ENCODE measurements at places on chromosomes 11 and 22.

DNA sequence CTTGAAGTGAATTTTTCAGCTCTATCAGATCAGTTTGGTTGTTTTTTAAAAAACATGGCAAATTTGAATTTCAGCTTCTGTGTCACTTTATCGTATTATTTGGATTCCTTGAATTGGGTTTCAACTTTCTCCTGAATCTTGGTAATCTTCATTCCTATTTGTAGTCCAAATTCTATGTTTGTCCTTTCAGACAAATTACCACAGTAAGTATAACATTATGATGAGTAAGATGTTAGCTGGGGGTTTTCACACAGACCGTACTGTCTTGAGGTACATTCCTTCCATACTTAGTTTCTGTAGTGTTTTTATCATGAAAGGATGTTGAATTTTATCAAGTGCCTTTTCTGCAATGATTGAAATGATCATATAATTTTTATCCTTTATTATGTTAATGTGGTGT is 28.0 kb downstream of the OR5B17 start:
- DNase-seq, result no peak

DNA sequence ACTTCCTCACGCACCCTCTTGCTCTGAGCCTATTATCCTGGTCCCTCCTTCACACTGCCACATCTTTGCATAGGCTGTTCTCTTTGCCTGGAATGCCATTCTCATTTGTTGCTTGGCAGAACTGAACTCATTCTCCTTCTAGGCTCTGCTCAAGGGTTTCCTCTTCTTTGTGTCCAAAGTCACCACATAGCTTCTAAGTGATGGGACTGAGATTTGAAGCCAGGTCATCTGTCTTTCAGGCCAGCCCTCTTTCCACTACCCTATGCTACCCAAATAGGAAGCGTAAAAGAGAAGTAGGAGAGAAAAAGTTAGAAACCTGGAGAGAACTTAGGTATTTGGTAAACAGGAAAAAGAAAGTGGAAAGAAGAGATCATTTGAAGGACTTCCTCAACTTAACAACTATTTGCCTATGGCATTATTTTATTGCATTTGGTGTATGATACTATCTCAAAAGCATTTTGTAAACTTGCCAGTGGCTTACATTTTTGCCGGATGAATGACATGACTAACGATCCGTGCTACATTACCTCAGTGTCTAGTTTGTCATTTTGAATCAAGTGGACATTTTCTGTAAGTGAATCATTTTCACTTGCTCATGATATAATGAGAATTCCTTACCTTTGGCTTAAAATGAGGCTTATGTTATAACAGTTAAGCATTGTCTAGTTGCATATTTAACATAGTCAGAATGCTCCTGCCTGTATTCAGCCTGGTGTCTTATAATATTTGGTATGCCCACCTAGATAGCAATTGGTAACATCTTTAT is 18.5 kb downstream of the NF2 start:
- no peak for DNase-seq

DNA sequence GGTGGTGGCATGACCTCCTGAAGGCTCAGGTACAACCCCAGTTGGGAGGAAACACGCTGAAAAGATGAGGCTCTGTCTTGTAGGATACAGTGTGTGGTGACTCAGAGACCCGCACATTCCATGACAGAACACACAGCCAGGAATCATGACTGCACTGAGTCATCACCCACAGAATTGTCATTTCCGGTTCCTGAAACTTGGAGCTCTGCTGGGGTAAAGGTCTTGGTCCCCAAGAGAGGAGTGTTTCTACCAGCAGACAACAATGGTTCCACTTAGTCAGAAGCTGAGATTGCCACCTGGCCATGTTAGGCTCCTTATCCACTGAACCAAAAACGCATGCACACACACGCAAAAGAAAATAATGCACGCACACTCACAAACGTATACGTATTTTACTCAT is 31.5 kb upstream of the CYB5R3 start:
- DNase-seq, result no peak

- DNase-seq, result peak; percentile 79
Measured at GRCh38 chr11:3841426-3842350, 929 bp upstream of the RHOG start.

DNA sequence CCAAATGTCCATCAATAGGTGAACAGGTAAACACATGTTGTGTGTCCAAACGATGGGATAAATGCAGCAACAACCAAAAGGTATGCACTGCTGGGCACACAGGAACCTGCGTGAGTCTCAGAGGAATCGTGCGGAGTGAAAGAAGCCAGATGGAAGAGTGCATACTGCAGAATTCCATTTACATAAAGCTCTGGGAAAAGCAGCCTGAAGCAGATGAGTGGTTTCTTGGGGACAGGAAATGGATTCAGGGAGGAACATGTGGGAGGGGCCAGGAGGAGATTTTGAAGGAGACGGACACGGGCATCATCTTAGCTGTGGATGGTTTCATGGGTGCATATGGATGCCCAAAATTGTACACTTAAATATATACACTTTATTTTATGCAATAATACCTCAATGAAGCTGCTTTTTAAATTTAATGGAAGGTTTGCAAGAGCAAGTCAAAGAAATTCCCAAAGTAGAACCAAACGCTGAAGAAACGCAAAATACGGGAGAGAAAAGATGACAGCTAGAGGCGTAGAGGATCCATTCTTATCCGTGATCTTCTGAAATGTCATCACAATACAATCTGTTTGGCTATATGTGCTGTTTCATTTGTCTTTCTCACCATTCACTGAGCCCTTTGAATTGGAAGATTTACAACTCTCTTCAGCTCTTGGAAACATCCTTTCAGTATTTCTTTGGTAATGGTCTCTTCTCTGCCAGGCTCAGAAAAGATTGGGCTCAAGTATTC is 24.5 kb downstream of the ST14 start:
- DNase-seq, result no peak

DNA sequence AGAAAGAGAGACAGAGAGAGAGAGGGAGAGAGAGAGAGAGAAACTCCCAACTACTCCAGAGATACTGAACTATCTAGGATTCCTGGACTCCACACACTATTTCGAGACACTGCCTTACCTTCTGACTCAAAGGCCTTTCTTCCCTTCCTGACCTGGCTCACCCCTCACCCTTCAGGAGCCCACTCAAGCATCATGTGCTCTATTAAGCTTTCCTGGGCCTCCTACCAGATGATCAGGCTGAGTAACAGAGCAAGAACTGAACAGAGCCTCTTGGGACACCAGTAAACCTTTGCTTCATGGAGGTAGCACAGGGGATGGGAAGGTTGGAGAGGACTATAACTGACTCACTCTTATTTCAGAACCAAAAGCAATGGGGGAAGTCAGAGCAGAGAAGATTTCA is 31.4 kb downstream of the PLEKHA7 start:
- DNase-seq, result no peak

DNA sequence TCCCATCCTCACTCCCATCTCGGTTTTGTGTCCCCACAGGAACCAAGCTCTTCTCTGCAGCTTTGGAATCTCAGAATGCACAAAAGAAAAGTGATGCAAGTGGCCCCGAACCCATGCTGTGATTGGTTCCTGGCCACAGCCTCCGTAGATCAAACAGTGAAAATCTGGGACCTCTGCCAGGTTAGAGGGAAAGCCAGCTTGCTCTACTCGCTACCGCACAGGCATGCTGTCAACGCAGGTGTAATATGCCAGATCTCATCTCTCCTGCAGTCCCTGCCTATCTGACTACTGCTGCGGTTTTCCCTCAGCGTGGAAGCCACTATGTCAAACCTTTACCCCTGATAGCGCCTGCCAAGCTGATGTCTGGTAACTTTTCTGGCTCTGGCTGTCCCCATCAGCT is 200.5 kb upstream of the LRRC4C start:
- no peak for DNase-seq

GRCh38 chr11:12409621-12410005 is 32.2 kb downstream of the PARVA start:
- DNase-seq, result no peak

GRCh38 chr11:4430051-4430450 is 19.0 kb upstream of the OR52K2 start:
- DNase-seq, result no peak

- no peak for DNase-seq
Measured at GRCh38 chr11:70720281-70720680, 322.0 kb downstream of the CTTN start.

DNA sequence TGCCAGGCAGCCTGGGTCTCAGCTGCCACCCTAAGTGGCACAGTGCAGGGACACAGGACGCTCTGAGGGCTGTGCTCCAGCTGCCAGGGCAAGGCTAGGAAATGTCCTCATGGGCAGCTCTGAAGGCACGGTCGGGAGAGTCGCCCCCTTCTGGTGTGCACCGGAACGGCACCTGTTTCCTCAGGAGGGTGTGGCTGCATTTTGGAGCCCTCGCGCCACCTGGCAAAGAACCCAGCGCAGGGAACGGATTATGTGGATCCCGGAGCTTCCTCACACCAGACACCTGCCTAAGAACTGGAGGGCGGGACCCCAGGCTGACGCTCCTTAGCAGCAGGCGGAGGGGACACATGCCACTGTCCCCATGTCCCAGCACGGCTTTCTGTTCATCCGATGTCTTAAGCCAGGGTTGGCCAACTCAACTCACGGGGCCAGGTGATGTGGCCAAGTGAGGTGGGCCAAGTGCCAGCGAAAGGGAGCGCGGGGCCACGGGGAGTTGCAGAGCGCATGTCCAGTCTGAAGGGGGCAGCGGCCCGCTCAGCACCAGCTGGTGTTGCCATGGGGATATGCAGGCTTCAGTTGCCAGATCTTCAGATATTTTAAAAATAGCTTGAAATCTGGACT is 5.1 kb upstream of the SLC22A8 start:
- no peak for DNase-seq

- no peak for DNase-seq
Measured at GRCh38 chr11:122765487-122766131, 72.7 kb upstream of the CRTAM start.

DNA sequence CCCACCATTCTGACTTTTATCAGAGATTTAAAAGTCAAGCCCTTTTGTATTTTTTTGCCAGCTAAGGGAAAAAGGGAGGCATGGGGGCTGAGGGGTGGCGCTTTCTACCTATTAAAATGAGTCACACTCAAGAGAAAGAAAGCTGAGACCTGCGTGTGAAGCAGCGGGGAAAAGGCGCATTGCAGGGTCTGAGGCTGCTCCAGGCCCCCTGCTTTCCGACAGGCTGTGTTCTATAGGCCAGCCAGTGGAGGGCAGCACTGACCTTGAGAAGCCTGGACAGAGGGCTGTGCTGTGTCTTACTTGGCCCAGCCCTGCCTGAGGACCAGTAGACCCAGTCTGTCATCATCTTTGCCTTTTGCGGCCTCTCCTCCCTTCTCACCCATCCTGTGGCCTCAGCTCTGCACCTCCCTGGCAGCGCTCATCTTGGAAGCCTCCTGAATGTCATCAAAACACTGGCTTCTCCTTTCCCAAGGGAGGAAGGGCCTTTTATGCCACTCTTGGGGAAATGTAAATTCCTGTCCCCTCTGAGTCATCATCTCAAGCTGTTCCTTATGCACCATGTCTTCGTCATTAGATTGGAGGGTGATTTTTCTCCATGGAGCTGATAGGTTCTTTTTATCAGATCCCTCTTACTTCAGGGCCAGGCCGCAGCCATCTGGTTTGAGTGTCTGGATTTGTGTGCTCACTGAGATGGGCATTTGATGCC is 12.6 kb upstream of the MAPK8IP1 start:
- DNase-seq, result peak; percentile 50

GRCh38 chr11:43856993-43857392 is 23.6 kb upstream of the ALKBH3 start:
- DNase-seq, result no peak

- DNase-seq, result peak; percentile 24
Measured at GRCh38 chr11:60251485-60252212, 8.7 kb upstream of the MS4A4E start.

GRCh38 chr22:36925388-36926290 is 12.2 kb downstream of the CSF2RB start:
- DNase-seq, result no peak

DNA sequence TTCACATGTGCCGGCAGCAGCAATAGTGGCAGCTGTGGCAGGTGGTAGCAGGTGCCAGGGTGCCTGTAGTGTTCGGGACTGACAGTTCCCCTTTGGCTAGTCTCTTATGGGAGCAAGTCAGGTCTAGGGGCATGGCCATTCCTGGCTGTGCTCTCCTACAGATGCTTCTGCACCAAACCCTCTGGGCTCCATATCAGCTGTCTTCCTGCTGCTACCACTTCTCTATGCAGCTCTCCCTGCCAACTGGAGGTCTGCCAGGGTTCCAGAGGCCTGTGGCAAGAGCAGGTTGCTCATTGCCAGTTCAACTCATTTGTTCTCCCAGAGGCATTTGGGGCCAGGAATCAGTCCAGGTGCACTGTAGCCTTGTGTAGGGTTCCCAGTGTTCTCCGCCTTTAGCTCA is 473.7 kb downstream of the JRKL start:
- DNase-seq, result no peak

GRCh38 chr11:126391286-126391954 is 35.9 kb downstream of the ST3GAL4 start:
- no peak for DNase-seq

DNA sequence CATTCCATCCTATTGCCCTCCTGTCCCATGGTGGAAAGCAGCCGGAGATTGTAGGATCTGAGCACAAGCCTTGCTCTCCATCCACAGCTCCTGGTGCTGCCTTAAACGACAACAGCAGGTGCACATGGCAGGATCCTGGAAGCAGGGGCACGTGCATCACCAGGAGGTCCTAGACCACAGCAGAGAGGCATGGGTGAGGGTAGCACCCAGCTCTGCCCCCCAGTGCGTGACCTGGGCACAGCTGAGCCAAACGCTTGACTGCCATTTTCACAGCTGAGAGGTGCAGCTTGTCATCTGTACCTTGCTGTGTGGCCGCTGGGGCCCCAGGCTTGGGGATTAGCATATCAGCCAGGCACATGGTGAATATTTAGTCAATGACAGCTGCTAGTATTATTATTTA is 92.7 kb downstream of the NTM start:
- DNase-seq, result no peak

- DNase-seq, result no peak
Measured at GRCh38 chr11:46254133-46254491, 23.4 kb upstream of the CREB3L1 start.

DNA sequence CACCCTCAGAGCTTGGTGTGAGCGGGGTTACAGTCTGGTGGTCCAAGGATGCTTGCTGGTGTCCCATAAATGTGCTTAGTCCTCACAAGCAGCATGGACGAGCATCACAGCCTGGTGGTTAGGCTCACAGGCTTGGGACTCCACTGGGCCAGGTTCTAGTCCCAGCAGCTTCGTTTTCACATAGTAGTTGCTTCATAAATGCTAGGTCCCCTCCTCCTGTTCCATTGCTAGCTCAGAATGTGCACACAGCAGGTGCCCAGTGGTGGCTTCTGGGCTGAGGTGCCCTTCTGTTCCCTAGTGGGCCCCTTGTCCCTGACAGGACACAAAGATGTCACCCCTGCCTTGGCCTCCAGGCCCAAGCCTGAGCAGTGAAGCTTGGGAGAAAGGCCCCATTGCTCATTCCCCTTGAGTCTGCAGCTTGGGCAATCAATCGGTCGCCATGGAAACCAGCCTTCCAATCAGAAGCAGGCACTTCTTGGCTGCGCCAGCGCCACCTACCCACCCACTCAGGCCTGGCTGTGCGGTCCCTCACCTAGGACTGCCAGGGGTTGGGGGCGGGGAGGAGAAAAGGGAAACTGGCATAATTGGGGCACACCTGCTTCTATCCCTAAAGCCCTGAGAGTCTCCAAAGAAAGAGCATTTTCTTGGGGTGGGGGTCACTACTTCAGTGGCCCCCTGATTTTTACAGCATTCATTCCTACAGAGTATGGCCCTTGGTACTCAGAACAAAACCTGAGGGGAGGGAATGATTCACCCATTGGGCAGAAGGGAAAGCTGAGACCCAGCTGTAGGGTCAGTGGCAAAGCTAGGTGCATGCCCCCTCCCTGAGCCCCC is 48.1 kb downstream of the CYTH4 start:
- peak; percentile 81 for DNase-seq
